Sigmoid colon (tissue), 7 donors: ENCODE measurements at places on chromosomes 1 and 21.

- DNase-seq, result no peak
These were observed 105.3 kb downstream of the NAV1 start for GRCh38 chr1:201644197-201644596.

GRCh38 chr1:240320659-240321058, 229.0 kb downstream of the FMN2 start:
- DNase-seq, result no peak

DNA sequence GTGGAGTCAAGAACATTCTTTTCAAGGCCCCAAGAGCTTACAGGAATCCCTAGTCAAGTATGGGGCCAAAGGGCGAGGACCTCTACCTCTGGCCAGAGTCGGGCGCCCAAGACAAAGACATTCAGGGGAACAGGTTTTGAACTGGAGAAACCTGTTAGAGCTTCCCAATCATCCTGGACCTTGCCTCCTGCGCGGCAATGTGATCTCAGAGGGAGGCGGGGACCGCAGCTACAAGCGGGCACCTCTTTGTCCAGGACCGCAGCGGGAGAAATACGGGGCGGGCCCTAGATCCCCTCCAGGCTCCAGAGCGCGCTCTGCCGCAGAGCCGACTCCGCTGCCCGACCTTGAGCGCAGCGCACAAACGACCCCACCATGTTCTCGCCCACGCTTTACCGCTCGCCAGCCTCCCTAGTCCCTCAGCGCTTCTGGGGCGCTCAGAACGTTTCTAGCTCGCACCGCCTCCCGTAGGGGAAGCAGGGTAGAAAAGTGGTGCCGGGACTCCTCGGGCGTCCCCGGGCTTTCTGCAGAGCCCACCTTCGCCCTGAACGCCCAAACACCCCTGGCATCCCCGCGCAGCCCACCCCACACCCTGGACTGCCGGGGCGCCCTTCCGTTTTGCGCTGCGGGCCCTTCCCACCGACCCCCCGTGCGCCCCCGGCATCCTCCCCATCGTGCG, 28.1 kb downstream of the RABIF start:
- peak; percentile 77 for DNase-seq

- DNase-seq, result no peak
These were observed 116.5 kb upstream of the SLC45A1 start for GRCh38 chr1:8201331-8201861.

DNA sequence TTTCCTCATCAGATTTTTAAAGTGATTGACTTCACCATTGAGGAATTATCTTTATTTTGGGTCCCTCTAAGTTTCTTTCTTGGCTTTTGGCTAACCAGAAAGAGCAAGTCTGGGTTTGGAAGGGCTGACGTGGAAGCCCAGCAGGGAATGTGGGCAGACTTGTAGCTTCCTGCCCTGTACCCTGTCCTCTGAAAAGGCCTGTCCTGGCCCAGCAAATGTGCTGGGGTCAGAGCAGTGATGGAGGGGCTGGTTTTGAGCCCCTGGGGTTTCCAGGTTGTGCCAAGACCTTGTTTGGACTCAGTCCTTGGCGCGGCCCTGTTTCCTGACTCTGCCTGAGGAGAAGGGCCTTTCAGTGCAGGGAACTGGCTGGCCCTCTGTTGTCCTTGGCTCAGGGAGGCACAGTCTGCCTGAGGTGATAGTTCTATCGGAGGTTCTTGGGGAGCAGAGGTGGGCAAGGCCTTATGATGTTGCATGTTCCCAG, 72.1 kb downstream of the UCK2 start:
- DNase-seq, result no peak

DNA sequence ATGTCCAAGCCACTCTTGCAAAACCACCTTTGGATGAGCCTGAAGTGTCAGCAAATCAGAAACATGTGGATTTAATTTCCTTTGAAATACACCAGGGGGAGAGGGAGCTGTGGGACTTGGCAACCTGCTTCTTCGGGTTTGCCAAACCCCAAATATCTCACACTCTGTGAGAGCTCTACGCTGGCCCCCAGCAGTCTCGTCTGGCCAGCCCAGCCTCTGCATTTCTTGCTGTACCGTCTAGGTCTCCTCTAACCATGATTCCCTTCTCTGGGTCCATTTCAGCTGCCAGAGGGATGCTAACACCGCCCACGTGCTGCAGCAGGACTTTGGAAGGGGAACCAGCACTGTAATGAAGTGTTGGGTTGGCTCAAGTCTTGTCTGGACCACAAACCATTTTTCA, 114.6 kb downstream of the MRPS6 start:
- no peak for DNase-seq

GRCh38 chr1:178133239-178133989, 39.5 kb downstream of the RASAL2 start:
- no peak for DNase-seq

- DNase-seq, result no peak
These were observed 1.6 kb downstream of the ACAP3 start for GRCh38 chr1:1306070-1306660.

GRCh38 chr1:61570191-61570590, 154.8 kb downstream of the TM2D1 start:
- no peak for DNase-seq

DNA sequence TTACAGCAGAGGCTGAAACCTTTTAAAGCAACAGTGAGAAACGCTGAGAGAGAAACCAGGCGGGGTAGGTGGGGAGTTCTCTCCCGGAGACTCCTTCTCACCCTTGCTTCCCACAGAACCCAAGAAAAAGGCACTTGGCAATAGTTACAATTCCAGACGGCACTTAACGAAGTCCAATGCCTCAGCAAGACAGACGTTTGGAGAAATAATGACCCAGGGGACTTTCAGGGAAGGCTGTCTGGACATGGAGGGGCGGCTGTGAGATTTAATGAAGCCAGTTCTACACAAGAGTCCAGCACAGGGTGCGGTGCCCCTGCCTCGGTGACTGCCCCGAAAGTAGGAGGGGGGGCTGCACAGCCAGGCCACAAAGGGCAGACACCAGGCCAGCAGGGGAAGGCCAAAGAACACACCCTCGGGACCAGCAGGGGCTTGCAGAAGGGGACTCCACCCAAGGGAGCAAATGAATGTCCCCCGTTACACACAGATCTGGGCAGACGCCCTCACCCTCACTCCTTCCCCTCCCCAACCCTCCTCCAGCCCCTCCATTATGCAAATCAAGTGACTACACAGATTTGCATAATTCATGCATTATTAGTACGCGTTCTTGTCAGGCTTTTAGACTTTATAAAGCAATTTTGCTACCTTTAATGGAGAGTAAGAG, 26.3 kb downstream of the KCNN3 start:
- no peak for DNase-seq

- no peak for DNase-seq
These were observed 304.2 kb upstream of the PROX1 start for GRCh38 chr1:213683529-213683928.

DNA sequence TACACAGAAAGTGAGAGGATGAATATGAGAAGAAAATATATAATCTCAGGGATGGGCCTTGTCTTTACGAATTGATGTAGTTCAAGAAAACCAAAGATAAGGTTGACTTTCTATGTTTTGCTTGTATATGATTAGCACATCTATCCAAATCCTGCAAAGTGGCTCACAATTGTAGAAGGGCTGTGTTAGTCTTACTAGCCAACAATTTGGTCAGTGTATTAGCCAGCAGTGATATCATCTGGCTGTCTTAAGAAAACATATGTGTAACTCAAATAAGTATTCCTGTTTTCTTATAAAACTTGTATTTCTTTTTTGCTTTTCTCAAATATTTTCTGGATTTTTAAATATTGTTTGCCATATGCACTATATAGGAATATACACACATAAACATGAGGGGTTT, 5.5 kb downstream of the SDCCAG8 start:
- no peak for DNase-seq

GRCh38 chr1:87084244-87084836, 169.9 kb downstream of the HS2ST1 start:
- no peak for DNase-seq
